ENCODE measurements at places on chromosomes 6 and 20.

DNA sequence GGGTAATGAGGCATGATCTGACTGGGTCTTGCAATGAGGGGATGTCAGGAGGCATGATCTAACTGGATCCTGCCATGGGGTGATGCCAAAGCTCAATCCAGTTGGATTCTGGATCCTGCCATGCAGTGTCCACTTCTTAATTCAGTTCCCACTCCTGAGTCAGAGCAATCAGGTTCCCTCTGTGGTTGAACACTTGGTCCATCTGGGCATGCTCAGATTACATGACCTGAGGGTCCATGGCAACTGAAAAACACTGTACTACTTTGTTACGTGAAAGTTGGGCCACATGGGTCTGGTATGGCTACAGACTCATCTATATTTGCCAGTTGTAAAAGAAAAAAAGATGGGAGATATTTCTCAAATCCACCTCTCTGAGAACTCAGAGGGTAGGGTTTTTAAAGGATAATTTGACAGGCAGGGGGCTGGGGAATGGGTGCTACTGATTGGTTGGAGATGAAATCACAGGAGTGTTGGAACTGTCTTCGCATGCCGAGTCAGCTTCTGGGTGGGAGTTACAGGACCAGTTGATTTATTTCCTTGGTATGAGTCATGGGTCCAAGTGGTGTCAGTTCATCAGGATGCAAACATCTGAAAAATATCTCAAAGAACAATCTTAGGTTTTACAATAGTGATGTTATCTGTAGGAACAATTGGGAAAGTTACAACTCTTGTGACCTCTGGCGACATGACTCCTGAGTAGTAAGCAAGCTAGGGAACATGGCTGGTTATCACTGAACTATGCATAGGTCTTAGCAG lies 21.6 kb downstream of the C6orf163 start:
- no peak overlapping the region for H3K4me3 ChIP-seq
- H3K4me1 ChIP-seq, result peaks cover 11% of the 10 kb centered on the region
- H3K27ac ChIP-seq, result no peak overlapping the region
- DNase-seq, result no peak

- H3K4me1 ChIP-seq, result no peaks in the 10 kb centered on the region
- no peak for DNase-seq
- no peak overlapping the region for H3K4me3 ChIP-seq
- no peaks in the 10 kb centered on the region for H3K27me3 ChIP-seq
These were observed 686.7 kb downstream of the COL12A1 start for GRCh38 chr6:74519163-74519562.

DNA sequence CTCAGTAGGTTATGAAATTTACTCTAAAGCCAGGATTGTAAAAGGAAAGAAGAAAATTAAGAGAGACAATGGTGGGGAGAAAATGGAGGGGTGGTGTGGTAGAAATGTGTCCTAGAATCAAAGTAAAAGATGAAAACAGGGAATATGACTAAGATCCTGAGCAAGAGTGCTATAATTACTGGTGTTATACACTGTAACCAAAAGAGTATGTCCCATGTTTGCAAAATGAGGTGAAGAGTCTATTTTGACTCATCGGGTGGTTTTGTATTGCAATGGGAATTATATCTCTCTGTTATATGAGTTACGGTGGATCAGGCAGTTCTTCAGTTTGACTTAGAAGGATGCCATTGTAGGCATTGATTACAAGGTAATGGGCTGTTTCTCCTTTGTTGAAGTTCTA lies 8.5 kb downstream of the L3MBTL3 start:
- H3K4me1 ChIP-seq, result peaks cover 20% of the 10 kb centered on the region
- no peaks in the 10 kb centered on the region for H3K27me3 ChIP-seq
- H3K4me3 ChIP-seq, result no peak overlapping the region
- no peak for DNase-seq

DNA sequence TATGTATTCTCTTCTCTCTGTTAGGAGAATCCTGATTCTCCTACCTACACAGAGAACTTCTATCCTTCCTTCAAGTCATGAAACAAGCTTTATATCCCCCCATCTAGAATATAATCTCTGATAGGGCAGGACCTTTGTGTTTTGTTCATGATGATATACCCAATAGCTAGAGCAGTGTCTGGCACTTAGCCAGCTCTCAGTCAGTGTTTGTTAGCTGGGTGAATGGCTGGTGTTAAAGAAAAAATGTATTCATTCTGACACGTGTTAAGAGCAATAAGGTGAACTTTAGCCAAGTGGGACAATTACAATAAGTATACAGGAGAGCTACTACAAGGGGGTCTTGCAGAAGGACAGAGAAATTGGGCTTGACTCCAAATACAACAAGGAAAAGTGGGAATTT lies 34.3 kb upstream of the TNFRSF21 start:
- no peaks in the 10 kb centered on the region for H3K4me1 ChIP-seq
- no peak overlapping the region for H3K27ac ChIP-seq
- H3K4me3 ChIP-seq, result no peak overlapping the region
- H3K36me3 ChIP-seq, result no peaks in the 10 kb centered on the region
- no peaks in the 10 kb centered on the region for H3K27me3 ChIP-seq
- no peak for DNase-seq

GRCh38 chr6:53070806-53071205 lies 5.6 kb downstream of the FBXO9 start:
- no peak overlapping the region for H3K4me3 ChIP-seq
- peaks cover 11% of the 10 kb centered on the region for H3K4me1 ChIP-seq
- H3K27me3 ChIP-seq, result no peaks in the 10 kb centered on the region
- peak; percentile 27 for DNase-seq
- H3K27ac ChIP-seq, result no peak overlapping the region
- 0 out of 2 replicates have a peak, but pooled peaks cover 6% of the 10 kb centered on the region for H3K36me3 ChIP-seq

DNA sequence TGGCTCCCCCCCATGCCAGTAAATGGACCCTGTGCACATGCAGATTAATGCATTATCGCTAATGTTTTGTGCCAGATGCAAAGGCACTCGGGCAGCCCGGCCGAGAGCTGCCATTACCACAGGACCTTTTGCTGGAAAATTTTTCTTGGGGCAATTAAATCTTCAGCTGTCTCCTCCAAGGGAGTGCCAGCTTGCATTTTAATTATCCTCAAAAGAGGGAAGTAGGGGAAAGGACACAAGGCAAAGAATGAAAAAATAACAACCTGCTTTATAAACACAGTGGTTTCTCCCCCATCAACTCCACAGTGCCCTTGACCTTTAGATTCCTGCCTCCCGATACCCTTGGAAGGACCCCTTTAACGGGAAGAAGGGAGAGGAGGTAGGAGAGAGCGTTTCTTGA lies 48.2 kb downstream of the PDYN start:
- H3K36me3 ChIP-seq, result no peaks in the 10 kb centered on the region
- no peak overlapping the region for H3K4me3 ChIP-seq
- H3K27me3 ChIP-seq, result no peaks in the 10 kb centered on the region
- no peaks in the 10 kb centered on the region for H3K4me1 ChIP-seq

GRCh38 chr6:44667668-44668390 lies 280.3 kb downstream of the CDC5L start:
- H3K36me3 ChIP-seq, result no peaks in the 10 kb centered on the region
- no peak for DNase-seq
- H3K4me1 ChIP-seq, result peaks cover under 1% of the 10 kb centered on the region
- H3K27ac ChIP-seq, result no peak overlapping the region

GRCh38 chr6:145468534-145468933 lies 266.8 kb downstream of the EPM2A start:
- no peak overlapping the region for H3K27ac ChIP-seq
- H3K27me3 ChIP-seq, result no peaks in the 10 kb centered on the region
- H3K36me3 ChIP-seq, result no peaks in the 10 kb centered on the region
- no peak overlapping the region for H3K4me3 ChIP-seq
- H3K4me1 ChIP-seq, result no peaks in the 10 kb centered on the region
- DNase-seq, result no peak

- H3K27me3 ChIP-seq, result no peaks in the 10 kb centered on the region
- no peak overlapping the region for H3K27ac ChIP-seq
- H3K4me3 ChIP-seq, result no peak overlapping the region
- DNase-seq, result no peak
- no peaks in the 10 kb centered on the region for H3K4me1 ChIP-seq
- peaks cover 12% of the 10 kb centered on the region for H3K36me3 ChIP-seq
These were observed 13.2 kb downstream of the FAM210B start for GRCh38 chr20:56371977-56372376.

- no peaks in the 10 kb centered on the region for H3K4me1 ChIP-seq
- DNase-seq, result no peak
- no peaks in the 10 kb centered on the region for H3K27me3 ChIP-seq
- no peaks in the 10 kb centered on the region for H3K36me3 ChIP-seq
These were observed 129.1 kb downstream of the PACRG start for GRCh38 chr6:162856885-162857284.

DNA sequence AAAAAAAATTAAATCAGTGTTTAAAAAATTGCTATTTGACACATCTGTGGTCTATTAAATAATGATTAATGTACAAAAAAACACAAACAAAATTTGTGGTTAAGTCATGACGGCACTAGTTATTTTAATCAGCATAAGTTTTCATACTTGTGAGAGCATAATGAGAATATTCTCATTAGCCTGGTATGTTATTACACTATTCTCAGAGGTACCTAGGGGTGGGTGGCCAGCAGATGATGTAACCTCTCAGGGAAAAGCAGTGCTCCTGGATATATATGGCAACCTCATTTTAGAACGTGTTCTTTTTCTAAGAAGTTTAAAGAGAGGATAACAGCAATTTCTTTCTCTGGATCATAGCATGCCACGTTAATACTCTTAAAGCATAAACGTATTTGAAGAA lies 109.2 kb downstream of the GJA1 start:
- DNase-seq, result no peak
- no peak overlapping the region for H3K27ac ChIP-seq
- H3K4me1 ChIP-seq, result no peaks in the 10 kb centered on the region
- H3K36me3 ChIP-seq, result no peaks in the 10 kb centered on the region

DNA sequence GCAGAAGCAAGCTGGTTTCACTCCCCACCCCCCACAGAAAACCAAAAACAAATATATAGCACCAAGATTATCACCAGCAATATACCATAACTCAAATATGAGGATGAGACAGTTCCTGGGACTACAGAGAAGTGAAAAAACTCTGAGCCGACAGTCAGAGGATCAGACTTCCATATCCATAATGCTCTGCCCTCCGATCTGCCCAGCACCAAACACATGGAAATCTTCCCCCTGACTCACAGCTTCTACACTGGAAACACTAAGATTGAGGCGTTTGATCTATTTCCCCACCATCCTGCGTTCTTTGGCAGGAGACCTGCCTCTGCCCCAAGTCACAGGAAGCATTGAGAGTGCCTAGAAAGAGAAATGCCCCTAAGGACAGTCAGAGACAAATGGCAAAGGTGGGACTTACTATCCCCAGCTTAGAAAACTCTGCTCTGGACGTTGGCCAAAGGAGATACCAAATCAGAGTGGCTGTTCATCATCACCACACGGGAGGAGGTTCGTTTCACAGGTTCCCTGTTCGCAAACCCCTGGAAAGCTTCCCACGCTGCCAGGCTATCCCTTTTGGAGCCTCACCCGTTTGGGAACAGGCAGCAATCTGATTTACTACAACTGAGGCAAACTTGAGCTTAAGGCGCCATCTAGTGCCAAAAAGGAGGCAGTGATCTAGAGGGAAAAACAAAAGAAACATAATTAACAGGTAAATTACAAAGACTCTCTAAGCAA lies 48.7 kb upstream of the SRSF6 start:
- no peaks in the 10 kb centered on the region for H3K36me3 ChIP-seq
- peak; percentile 42 for DNase-seq
- no peaks in the 10 kb centered on the region for H3K27me3 ChIP-seq
- no peak overlapping the region for H3K27ac ChIP-seq
- H3K4me3 ChIP-seq, result no peak overlapping the region
- H3K4me1 ChIP-seq, result no peaks in the 10 kb centered on the region

DNA sequence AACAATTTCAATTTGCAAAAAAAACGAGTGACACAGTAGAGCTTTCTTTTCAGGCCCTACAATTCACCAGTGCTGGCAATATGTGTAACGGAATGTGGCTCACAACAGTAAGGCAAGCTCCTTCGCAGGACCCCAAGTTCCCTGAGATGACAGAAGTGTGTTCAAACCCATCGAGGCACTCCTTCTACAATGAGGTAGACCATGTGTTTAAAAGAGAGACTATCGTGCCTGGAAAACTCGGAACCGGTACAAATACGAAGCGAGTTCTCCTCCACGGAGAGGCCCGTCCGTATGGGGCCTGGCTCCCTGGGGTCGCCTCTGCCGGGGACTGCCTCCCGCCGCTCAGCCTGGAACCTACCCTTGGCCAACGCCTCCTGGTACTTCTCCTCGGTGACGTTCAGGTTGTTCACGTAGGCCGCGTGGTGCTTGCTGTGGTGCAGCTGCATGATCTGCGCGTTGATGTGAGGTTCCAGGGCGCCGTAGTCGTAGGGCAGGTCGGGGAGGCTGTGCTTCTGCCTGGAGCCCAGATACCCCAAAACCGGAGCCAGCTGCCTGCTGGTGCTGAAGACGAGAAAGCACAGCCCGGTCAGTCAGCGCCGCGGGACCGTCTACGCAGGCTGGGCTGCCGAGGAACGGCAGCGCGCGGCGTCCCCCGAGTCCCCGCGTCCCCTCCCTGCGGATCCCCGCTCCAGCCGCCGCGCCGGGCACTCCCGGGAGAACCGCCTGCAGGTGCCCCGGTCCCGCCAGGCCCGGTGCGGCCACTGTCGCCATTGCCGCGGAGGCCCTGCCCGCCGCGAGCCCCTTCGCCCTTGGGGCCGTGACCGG lies 526 bp downstream of the SOD2 start:
- no peaks in the 10 kb centered on the region for H3K27me3 ChIP-seq
- H3K27ac ChIP-seq, result peak overlapping the region; percentile 76
- no peaks in the 10 kb centered on the region for H3K36me3 ChIP-seq
- peak overlapping the region; percentile 73 for H3K4me3 ChIP-seq
- H3K4me1 ChIP-seq, result no peaks in the 10 kb centered on the region

- no peak for DNase-seq
- no peaks in the 10 kb centered on the region for H3K27me3 ChIP-seq
- H3K27ac ChIP-seq, result no peak overlapping the region
- no peak overlapping the region for H3K4me3 ChIP-seq
- H3K36me3 ChIP-seq, result no peaks in the 10 kb centered on the region
- no peaks in the 10 kb centered on the region for H3K4me1 ChIP-seq
These were observed 425.6 kb downstream of the PLCB1 start for GRCh38 chr20:8557711-8558110.

- no peaks in the 10 kb centered on the region for H3K36me3 ChIP-seq
- no peaks in the 10 kb centered on the region for H3K4me1 ChIP-seq
- H3K27me3 ChIP-seq, result no peaks in the 10 kb centered on the region
These were observed 55.4 kb downstream of the VEGFA start for GRCh38 chr6:43825187-43826115.

- H3K4me1 ChIP-seq, result no peaks in the 10 kb centered on the region
- no peaks in the 10 kb centered on the region for H3K36me3 ChIP-seq
- no peak overlapping the region for H3K4me3 ChIP-seq
- H3K27me3 ChIP-seq, result no peaks in the 10 kb centered on the region
- H3K27ac ChIP-seq, result no peak overlapping the region
These were observed 1.8 kb upstream of the CST3 start for GRCh38 chr20:23639490-23639958.
